ENCODE measurements at places on chromosomes 1 and 21.

- no peak for DNase-seq
Measured at GRCh38 chr1:85563139-85563538, 17.4 kb upstream of the CCN1 start.

DNA sequence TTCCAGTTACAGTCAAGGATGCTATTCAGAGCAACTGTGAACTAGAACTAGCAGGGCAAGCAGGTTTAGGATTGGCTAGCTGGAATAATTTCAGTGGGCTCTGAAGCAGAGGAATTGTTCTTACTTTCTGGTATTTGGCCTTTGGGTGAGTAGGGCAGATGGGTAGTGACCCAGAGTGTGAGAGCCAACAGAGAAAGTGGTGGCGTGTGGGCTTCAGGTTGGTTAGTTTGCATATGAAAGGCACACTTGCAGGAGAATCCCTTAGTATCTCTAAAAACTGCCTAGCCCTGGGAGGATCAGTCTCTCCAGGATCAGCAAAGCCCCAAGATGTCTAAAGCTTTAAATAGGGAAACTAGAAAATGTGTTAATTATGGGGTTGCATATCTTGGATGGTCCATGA, 67.6 kb upstream of the LRRC8B start:
- no peak for DNase-seq

DNA sequence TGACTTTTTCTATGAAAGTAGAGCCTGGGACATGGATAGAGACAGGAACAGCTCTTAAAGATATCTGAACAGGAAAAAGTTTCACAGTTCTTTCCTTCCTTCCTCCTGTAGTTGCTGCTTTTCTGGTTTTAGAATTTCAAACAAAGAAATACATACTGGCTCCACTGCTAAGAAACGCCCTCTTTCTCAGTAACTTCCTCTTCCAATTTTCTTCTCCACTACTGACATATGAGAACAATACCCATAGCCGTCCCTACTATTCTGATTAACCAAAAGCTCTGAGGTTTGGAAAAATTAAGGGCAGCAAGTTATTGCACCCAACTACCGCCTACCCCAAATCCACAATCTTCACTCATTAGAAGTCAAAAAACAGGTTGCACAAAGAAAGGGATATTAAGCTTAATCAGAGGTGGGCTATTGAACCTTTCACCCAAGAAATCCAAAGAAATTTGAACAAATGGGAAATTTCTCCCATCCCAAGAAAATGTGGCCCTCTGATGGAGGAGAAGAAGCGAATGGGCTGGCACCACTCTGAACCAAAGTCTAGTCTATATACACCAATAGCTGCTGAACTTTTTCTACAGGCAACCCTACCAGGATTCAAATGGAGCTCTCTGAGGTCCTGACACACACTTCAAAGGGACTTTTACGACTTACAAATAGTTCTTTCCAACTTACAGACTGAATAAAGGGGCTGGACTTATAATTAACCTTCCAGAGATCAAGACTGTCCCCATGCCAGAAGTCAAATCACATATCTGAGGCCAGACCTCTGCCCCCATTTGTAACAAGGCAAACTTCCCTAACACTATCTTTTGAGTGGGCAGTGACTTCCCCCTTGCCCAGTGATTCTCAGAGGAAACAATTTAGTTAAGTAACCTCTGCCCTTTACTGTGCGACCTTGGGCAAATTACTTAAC, 1.7 kb downstream of the WASF2 start:
- DNase-seq, result no peak

DNA sequence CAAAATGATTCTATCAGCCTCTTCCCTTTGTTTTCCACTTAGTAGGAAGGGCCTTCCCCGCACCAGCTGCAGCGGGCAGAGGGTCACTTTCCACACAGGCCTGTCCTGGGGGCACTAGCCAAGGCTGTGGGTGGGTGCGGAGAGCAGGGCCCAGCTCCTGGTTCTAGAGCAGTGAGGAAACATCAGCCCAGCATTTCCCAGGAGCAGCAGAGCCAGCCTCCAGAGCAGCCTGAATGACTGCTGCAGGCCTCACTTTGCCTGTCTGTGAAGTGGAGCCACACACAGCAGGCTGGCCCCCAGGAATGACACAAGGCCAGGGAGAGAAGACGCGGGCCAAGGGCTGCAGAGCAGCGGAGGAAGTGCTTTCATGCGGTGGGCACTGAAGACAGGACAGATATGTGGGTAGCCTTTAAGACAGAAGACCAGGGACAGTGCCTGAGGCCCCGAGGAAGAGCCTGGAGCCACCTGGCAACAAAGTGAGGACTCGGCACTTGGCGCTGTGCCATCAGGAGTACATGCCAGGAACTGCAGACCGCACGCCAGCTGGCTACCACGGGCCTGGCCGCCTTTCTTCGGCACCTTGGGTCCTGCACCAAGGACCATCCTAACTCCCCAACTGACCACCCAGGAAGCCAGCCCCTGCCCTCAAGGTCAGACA, 42.0 kb downstream of the ACOT7 start:
- no peak for DNase-seq

DNA sequence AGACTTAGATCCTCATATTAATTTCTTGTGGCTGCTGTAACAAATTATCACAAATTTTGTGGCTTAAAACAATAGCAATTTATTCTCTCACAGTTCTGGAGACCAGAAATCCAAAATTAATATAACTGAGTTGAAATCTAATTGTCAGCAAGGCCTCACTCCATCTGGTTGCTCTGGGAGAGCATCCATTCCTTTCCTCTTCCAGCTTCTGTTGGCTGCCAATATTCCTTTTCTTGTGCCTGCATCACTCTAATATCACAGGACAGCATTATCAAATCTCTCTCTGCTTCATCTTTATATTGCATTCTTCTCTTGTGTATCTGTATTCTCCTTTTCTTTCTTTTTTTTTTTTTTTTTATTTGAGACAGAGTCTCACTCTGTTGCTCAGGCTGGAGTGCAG, 9.3 kb downstream of the SLC35A3 start:
- no peak for DNase-seq

- no peak for DNase-seq
Measured at GRCh38 chr21:35291973-35292627, 243.0 kb upstream of the RUNX1 start.

DNA sequence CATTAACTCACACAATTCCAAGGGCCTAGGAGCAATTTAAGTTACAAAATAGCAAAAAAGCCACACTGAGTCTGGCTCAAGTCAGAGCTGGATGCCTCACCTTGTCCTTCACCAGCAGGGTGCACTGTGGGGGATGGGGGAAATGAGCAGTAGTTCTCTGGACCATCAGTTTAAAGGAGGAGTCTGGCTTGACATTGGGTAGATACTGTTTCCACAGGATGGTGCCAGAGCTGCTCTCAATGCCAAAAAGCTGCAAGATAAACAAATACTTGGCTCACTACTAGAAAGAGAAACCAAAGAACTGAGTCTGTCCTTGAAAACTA, 18.8 kb downstream of the EMC1 start:
- no peak for DNase-seq

DNA sequence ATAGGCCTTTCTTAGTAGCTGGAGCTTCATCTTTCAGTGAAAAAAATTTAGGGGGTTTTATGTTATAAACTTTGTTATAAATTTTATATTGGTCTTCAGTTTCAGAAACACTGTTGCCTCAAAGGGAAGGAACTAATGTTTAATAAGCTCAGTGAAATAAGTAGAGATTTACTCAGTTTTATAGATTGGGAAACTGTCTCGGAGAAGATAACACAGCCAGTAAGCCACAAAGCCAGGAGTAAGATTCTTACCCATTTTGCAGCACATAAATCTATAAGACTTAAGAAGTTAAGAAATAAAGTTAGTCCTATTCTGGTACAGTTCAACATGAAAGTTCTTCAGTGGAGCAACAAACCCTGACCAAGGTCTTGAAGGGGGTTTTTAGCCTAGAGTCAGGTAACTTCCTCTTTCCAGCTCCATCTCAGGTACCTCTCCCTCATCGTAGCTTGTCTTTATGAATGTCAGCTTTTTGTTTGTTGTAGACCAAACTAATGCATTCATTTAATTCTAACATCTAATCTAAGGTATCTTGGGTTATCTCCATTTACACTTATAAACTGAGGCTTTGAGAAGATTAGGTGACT, 3.3 kb downstream of the KPNA6 start:
- no peak for DNase-seq

DNA sequence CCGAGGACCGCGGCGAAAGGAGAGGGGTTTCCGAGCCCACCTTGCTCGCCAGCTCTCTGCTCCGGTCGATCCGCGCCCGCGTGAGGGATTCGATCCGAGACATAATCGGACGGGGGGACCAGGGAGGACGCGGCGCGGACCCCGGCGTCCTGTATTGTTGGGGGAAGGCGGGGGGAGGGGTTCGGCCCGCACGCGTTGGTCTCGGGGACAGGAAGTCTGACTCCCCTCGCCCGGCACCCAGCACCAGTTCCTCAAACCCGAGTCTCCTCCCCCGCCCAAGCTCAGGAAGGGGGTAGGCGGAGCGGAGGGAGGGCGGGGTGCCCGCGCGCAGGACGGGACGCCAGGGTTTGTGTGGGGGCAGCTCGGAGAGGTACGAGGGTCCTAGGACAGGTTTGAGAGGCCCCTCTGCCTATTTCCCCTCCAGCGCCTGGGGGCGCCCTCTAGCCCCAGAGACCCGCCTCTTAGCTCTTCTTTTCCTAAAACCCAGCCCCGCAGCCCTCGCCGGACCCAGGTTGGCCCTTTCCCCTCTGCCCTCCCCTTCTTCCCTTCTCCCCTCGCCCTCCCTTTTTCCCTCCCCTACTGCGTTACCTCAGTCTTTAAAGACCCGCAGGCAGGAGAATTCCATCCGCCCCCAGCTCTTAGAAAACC, at the start of gene ARHGEF2:
TSS of gene ARHGEF2 (minus strand) at position 223 of the 648 bp plus-strand sequence. CDS start at position 103, 120 bp downstream.
- DNase-seq, result peak; percentile 78

DNA sequence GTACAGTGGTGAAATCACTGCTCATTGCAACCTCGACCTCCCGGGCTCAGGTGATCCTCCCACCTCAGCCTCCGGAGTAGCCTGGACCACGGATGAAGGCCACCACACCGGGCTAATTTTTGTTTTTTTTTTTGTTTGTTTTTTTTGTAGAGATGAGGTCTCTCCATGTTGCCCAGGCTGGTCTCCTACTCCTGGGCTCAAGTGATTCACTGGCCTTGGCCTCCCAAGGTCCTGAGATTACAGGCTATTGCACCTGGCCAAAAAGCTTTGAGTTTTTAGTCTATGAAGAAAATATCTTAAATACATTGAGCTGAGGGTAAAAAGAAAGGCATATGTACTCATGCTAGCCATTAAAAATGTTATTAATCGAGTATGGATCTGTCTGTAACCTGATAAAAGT, 3.6 kb downstream of the TMEM50A start:
- DNase-seq, result no peak

DNA sequence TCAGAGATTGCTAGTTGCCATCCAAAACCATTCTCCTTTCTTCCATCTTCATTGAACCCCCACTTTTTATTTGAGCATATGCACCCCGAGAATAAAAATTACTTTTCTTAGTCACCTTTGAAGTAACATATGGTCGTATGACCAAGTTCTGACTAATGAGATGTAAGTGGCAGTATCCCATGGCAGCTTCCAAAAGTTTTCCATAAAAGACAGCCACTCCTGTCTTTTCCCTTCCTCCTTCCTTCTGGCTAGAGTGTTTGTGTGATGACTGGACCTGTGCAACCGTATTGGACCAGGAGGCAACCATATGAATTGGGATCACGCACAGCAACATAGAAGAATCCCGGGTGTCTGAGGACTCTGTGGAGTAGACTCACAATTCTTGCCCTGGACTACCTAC, 41.1 kb upstream of the CCSAP start:
- DNase-seq, result no peak

DNA sequence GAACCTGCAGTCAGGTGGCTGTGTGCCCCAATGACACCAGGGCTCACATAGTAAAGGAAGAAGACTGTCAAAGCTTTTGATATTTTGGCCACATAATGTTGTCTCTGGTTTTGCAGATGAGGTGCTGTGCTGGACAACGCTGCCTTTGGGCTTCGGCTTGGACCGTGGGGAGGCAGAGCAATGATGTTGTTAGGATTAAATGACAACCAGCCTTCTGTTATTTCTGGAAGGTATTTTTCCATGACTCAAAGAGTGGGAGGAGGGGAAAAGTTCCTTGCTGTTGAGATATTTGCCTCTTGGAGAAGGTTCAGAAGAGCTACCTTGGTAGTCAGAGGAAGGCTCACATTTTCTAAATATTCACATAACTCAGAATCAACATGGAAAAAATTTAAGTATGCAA, 187.3 kb upstream of the GALNT2 start:
- no peak for DNase-seq

GRCh38 chr1:1415751-1416150, 5.3 kb downstream of the ANKRD65 start:
- no peak for DNase-seq

GRCh38 chr21:25908495-25908894, 173.7 kb downstream of the GABPA start:
- no peak for DNase-seq

Data from activated naive CD4-positive, alpha-beta T cell treated with anti-CD3 and anti-CD28 coated beads, Interleukin-2, amount 50 U/mL, for 16 hours (primary cell).